ENCODE measurements at places on chromosomes 3 and 15. TPM values are rescaled to one million over a fixed set of nuclear protein-coding genes. Genes with fewer than 3 reads are reported as not detected.
A peak's percentile ranks its signal among the peaks of the same experiment; 100 is the strongest.

MCTP2 gene
- 1.2 TPM for total RNA-seq

C2CD4A gene
- not detected for total RNA-seq

DNA sequence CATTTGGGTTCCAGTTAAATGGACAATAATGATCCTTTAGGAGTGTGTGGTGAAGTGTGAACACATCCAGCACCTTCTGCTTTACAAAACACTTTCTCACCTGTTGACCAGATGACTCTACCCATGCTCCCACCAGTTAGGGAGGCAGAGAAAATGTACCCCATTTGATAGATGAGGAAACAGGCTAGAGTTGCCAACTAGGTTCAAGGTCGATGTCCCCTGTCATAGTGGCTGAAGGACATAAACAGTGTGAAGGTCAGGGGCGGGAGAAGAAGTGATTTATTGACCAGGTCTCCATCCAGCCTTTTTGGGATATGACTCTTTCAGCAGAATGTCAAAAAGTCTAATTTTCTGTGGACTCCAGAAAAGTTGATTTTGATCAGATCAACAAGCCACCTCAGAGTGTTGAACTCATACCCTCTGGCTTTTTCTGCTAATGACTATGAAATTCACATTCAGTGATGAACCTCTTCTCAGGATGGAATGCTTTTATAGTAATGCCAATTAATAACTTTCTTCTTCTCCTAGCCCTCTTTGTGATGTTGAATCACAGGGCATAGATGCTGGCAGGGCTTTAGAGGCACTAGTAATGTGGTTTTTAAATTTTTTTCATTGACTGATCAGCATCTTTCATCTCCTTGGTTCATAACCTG, 57.5 kb downstream of the CPN2 start:
- DNase-seq: no peak

DNA sequence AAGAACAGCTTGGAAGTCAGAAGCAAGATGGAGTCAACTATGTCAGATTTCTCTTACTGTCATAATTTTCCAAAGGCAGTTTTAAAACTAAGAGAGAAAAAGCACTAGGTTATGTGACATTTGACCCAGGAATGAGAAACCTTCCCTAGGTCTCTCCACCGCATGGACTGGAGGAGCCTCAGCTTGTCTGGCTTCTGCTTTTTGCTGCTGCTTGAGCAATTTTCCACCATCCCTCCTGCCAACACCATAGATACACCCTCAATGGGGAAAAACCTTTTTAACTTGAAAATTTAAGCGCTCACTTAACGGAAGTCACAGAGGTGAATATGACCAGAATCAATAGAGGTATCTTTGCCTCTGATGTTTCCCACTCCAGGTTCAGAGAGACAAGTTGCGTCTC, 17.8 kb upstream of the IREB2 start:
- DNase-seq: no peak

NTRK3 gene
- 3.2 TPM for total RNA-seq

ATP13A4 gene
- 0.11 TPM for total RNA-seq

RHCG gene
- not detected for total RNA-seq

GRCh38 chr3:149969940-149970715, 567 bp downstream of the PFN2 start:
- peak; percentile 88 for DNase-seq

DNA sequence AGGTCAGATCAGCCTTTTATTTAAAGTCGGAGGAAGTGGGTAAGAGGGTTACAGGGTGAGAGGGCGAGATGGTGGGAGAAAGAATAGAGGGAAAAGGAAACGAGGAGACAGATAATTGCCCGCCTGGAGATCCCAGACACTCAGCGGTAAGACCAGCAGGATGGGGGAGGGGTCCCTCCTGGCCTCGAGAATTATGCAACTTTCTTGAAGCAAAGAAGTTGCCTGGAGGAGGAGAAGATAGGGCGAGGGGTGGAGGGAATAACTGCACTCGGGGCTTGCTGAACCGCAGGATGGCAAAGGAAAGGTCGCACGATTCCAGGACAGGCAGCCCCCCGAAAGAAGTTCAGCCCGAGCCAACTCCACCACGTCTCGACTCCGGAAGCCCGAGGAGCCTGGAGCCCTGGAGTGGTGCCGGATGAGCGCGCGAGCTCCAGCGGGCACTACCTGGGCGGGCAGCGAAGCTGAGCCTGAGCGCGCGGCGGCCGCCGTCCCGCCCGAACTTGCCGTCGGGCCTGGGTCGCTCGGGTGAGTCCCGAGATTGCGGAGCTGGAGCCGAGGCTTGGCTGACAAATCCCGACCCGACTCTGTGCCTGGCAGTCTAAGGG, 402 bp downstream of the WWTR1 start:
- DNase-seq: peak; percentile 50

DNA sequence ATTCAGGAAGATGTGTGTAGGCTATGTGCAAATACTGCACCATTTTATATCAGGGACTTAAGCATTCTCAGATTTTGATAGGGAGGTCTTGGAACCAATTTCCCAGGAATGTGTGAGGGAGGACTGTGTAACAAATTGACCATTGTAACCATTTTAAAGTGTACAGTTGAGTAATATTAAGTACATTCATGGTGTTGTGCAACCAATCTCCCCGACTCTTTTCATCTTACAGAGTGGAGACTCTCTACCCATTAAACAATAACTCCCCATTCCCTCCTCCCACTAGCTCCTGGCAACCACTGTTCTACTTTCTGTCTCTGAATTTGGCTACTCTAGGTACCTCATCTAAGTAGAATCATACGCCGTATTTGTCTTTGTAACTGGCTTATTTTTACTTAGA, 5.1 kb downstream of the RCN2 start:
- DNase-seq: no peak

STAC gene
- 0.43 TPM for total RNA-seq

GPR176 gene
- 1.4 TPM for total RNA-seq

GRCh38 chr15:46413799-46414198, 779.0 kb downstream of the SQOR start:
- DNase-seq: no peak

DNA sequence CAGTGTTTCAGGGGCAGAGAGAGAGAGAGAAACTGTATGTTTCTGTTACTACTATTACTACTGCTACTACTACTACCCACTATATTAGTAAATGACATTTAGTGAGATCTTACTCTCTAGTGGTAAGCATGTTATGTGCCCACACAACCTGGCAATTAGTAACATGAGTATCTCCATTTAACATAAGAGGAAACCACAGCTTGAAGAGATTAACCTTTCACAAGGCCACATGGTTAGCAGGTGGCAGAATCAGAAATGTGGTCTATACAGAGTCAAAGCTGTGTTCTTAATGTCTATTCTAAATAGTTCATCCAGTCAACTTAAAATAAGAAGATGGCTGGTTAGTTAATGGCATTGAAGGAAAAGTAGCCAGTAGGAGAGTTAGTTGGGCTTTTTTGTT, 961.6 kb downstream of the MCTP2 start:
- DNase-seq: no peak

ERC2 gene
- 0.81 TPM for total RNA-seq

GXYLT2 gene
- 10.2 TPM for total RNA-seq

DNA sequence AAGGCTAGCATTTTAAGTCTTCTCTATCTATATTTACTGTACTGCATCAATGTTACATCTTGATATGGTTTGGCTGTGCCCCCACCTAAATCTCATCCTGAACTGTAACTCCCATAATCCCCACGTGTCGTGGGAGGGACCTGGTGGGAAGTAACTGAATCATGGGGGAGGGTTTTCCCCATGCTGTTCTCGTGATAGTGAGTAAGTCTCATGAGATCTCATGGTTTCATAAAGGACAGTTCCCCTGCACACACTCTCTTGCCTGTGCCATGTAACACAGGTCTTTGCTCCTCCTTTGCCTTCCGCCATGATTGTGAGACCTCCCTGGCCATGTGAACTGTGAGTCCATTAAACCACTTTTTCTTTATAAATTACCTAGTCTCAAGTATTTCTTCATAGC, 161.5 kb downstream of the TBC1D5 start:
- no peak for DNase-seq

- DNase-seq: no peak
Measured at GRCh38 chr15:73985101-73985873, 6.8 kb downstream of the STOML1 start.

DNA sequence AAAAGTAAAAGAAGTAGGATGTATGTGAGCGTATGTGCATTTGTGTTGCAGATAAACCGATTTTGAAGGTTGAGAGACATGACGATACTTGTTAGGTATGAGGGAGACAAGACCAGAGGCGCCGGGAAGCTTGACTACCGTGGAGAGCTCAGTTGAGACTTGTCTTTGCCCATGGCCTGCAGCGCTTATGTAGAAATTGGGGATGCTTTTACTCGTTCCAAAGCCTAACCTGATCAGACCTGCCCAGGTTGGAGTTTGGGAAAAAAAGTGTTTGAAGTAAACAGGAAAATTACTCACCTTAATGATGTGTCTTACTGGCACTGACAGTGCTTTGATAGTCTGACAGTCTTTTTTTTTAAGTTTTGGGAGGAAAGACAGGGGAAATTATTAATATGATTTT, 202.8 kb downstream of the TP63 start:
- no peak for DNase-seq

PLXNA1 gene
- 23.2 TPM for total RNA-seq

CELSR3 gene
- total RNA-seq: 0.16 TPM

DNA sequence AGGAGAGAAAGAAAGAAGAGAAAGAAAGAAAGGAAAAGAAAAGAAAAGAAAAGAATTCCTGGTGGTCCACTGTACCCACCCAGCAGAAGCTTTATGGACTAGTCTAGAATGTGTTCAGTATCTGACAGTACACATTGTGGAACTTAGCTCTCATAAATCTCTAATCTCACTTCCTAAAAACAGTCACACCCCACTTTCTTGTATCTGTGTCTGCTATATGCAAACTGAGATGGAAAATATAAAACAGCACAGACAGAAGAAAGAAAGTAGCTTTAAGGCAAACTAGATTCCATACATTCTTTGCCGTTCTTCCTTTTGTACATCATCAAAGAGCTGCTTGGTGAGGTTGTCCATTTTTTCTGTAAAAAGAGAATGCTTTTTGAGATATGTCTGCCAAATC, 41.1 kb upstream of the GNB5 start:
- no peak for DNase-seq

DNA sequence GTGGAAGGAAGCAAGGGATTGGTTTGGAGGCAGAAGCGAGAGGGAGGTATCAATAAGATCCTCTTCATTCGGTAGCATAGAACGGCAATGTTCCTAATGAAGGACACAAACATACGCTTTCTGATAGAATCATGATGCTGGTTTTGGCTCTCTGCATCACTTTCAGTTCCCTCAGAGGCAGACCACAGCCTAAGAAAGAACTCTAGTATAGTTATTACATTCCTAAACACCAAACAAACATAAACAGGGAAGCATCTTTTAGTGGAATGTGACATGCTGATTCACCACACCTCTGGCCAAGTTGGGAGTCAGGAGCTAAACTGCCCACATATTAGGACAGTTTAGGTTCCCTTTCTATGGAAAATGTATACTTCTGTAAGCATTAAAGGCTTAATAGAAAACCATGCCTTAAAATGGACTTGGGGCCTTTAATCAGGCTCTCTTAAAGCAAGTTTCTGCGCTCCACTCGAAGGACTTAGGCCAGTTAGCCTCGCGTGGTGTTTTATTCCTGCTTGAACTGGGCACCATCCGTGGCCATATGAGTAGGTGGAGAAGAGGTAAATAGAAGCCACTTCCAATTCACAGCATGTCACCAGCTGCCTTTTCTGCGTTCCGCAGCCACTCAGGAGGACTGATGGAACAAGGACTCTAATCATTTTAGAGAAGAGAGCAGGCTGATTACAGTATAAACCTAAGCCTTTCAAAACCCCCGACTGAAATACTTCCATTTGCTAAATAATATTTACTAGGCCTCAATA, 53.7 kb downstream of the CD47 start:
- DNase-seq: no peak

KLHL6 gene
- 0.65 TPM for total RNA-seq

DNA sequence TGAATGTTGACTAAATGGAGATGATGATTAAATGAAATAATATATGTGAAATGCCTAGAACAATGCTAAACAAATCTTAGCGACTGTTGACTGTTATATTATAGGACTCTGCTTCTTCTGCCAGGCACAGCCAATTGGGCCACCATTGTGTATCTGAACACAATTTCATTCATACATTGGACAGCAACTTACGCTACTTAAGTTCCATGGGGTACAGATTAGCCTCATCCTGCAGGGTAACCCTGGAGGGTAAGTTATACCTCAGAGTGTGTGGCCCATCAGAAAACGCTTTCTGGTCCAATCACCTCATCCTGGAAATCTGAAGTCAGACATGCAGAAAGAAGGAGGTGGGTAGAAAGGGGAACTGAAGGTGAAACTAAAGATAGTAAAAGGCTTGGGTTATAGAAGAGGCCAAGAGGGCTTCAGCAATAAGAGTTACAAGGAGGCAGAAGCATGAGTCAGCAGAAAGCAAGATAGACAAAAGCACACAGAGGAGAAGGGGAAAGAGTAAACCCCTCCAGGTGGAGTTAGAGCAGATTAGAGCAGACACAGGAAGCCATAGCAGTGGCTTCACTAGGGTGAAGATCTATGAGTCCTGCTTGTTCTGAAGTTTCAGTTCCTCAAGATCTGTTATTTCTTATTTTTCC, 119.3 kb upstream of the SLC24A5 start:
- no peak for DNase-seq

CADM2 gene
- 1.2 TPM for total RNA-seq

SRGAP3 gene
- total RNA-seq: 5.1 TPM

DNA sequence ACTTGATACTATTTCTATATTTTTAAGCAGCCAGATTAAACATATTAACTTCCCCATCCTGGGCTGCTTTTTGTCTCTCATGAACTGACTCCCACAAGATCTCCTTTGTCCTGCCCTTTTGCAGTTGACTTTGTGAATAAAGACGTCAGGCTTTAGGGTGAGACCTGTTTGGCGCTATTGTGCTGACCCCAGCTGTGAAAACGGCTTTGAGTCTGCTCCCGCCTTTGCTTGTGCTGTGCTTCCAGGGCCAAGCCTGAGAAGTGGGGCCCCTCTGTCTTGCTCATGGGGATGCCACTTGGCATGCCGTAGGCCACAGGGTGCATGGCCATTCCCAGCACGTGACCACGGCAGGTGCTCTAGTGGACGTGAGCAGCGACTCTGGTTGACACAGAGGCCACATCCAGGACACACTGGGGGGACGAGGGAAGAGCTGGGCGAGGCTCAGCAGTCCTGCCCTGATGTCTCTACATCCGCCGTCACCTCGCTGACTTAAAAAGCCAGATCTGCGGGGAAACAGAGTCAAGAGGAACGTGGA, 268.9 kb upstream of the LYSMD4 start:
- no peak for DNase-seq

GRCh38 chr3:78277801-78278200, 1237.9 kb downstream of the ROBO2 start:
- no peak for DNase-seq

DNA sequence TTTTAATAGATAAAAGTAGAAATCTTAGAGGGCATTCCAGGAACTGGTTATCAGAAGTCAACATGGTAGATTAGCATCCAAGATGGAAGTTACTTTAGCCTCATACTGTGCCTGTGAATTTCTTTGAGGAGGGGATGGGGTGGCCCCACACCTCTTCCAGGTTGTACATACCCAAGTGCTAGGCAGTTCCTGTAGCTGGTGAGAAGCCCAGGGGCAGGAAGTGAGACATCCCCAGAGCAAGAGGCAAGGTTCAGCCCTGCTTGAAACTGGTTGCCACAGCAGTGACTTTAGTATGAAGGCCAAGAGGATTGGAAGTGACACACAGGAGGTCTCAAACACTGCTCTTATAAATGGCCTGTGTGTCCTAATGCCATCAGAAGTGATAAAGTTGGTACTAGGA, 11.9 kb downstream of the GTPBP8 start:
- DNase-seq: no peak
